ENCODE measurements at places on chromosomes 4 and X.

- peak; percentile 7 for DNase-seq
Observed at GRCh38 chr4:48546336-48546735, 56.3 kb downstream of the ZAR1 start.

DNA sequence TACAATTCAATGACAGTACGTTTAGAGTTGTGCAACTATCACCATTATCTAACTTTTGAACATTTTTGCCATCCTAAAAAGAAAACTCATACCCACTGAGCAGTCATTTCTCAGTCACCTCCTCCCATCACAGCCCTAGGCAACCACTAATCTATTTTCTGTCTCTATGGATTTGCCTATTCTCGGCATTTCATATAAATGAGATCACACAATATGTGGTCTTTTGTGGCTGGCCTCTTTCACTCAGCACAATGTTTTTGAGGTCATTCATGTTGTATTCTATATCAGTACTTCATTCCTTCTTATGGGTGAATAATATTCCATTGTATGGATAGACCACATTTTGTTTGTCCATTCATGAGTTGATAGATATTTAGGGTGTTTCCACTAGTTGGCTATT is 103.0 kb downstream of the PPEF1 start:
- peak; percentile 88 for DNase-seq

DNA sequence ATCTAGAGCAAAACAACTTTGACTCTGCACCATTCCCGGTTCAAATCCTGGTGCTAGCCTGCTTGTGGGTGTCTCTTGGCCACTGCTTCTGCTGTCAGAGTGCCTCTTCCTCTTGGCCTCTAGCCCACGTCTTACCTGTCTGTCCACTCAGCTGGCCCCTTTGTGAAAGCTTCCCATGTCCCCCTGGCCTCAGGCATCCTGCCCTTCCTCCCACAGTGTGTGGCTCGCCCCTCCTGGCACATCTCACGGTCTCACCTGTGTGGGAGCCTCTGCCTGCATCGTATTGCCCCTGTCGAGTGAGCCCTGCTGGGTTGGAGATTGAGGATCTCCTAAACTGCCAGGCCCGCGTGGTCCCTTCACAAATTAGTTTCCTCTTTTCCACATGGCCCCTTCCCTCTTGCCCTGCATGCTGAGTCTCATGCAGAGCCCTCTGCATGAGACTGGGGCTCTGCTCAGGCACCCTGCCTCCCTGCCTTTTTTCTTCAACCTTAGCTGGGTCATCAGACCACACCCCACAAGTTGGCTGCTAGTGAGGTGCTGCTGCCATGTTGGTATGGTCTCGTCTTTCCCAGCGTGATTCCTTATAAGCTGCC is 53.7 kb upstream of the TADA2B start:
- DNase-seq, result no peak

DNA sequence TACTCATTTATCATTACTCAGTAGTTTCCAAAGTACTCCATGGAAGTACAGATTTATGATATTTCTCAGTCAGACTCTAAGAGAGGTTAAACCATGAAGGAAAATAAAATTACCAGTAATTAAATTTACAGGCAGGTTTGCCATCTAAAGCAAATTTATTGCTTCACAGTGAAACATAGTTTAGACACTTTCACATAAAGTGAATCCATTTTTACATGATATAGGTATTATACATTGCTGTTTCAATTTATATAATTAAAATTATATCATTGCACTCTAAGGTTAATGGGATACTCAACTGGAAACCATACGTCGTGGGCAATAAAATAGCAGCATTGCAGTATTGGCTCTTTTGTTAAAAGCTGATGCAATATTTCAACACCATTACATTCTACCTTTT is 202.8 kb downstream of the SLIT2 start:
- DNase-seq, result no peak

- DNase-seq, result no peak
Observed at GRCh38 chr4:24675721-24676389, 91.5 kb upstream of the DHX15 start.

Measured in foreskin melanocyte (primary cell).